ENCODE measurements at places on chromosomes 5 and 9.

- DNase-seq = no peak
These were observed 173.7 kb upstream of the KIF2A start for GRCh38 chr5:62132276-62132675.

GRCh38 chr5:88660264-88660946 is 222.6 kb downstream of the MEF2C start:
- DNase-seq = peak; percentile 93

GRCh38 chr5:62572918-62573514 is 5.6 kb upstream of the LRRC70 start:
- DNase-seq = no peak

GRCh38 chr5:81288021-81288433 is 13.4 kb upstream of the ZCCHC9 start:
- no peak for DNase-seq

- peak; percentile 69 for DNase-seq
These were observed 78.1 kb downstream of the CFAP95 start for GRCh38 chr9:69898714-69899209.
